Stimulated activated CD8-positive, alpha-beta memory T cell treated with anti-CD3 and anti-CD28 coated beads, Interleukin-15, amount 100 ng/mL, for 48 hours (primary cell): ENCODE measurements at places on chromosomes 1 and 21.
A peak's percentile ranks its signal among the peaks of the same experiment; 100 is the strongest.

- DNase-seq, result no peak
Measured at GRCh38 chr1:234820597-234820996, 210.6 kb upstream of the IRF2BP2 start.

DNA sequence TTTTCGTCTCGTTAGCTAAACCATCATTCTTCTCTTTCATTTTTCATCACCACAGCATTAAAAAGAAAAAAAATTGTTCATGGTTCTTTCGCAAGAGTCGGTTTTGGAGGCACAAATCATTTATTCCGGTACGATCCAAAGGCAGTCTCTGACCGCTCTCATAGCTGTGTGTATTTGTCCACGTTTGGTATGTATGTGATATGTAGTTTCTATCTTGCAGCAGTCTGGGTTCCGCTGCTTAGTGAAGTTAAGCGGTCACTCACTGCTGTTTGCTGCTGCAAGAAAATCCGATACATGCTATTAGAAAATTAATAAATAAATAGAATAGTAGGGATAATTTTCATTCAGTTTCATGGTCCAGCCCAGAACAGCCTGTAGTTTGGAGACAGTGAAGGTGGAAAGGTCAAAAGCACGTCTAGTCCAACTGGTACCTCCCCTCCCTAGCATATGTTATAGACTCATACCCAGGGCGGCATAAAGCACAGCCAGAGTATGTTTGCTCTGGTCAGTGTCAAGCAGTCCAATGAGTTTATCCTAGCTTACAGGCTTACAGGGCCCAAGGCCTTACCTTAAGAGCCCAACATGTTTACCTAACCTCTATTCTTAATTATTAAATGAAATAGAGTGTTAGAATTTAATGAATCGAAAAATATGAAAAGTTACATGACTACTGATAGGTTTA, 2.5 kb downstream of the FMN2 start:
- DNase-seq, result no peak

GRCh38 chr21:26709090-26709489, 136.0 kb upstream of the CYYR1 start:
- no peak for DNase-seq

DNA sequence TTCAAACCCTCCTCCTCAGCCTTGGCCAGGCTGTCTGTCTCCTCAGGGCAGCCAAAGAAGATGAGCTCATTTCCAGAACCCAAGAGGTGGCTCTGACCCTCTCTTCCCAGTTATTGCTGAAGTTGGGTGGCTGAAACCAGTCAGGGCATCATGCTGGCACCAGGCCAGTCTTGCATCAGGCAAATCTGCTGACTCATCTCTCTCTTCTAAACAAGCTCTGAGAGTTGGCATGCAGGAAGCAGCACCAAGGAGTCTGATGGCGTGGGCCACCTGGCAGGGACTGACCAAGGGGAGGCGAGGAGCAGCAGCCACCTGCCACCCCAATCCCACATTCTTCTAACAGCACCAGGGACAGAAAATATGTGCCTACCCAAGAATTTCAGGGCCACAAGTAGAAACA, 104.8 kb upstream of the ATP1A1 start:
- no peak for DNase-seq

DNA sequence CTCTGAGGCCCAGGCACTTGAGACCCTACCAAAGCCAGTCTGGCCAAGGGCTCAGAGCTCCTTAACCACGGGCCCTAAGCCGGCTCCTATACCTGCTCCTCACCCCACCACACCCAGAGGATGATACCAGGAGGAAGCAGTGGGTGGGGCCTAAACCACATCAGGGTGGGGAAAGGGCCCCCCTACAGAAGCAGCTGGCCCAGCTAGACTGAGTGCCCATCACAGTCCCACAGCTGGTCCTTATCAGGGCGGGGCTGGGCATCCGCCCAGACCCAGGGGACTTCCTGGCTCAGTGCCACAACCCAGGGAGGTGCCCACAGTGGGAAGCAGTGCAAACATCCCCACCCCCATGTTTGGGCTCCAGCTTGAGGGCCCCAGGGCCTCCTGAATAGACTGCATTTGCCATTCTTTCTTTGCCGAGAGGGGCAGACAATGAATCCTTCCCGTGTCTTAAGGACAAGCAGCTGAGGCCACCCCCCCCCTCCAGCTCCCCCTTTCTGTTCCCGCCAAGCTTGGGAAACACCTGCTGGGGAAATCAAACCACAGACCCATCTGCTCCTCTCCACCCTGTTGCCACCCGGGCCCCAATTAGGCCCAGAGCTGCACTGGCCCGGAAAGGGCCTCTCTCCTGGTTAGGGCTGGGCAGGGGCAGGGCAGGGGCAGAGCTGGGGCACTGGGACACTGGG, 6.2 kb downstream of the E2F2 start:
- no peak for DNase-seq

DNA sequence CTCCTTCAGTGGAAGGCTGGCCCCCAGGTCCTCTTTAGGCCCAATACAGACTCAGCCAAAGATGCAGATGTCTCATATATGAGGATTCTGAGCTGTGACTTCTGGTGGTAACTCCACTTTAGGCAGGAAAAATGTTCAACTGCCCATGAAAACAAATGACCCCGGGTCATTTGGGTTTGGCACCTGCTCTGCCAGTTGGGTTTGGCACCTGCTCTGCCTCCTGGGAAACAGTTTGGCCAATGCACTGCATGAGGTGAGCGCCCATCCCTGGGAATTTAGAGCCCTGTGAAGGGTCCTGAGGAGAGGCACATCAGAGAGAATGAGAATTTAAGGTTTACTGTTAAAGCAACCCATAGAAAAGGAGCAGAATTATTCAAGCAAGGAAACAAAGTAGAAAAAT, 45.3 kb downstream of the B3GALT5 start:
- no peak for DNase-seq

- DNase-seq, result no peak
Measured at GRCh38 chr1:169648709-169649108, 18.8 kb upstream of the SELP start.

- no peak for DNase-seq
Measured at GRCh38 chr1:86997538-86997937, 83.1 kb downstream of the HS2ST1 start.

GRCh38 chr1:79895573-79895972, 889.0 kb upstream of the ADGRL4 start:
- DNase-seq, result no peak

GRCh38 chr1:2840036-2840809, 38.7 kb upstream of the TTC34 start:
- peak; percentile 41 for DNase-seq

GRCh38 chr21:15206514-15206913, 141.7 kb upstream of the NRIP1 start:
- no peak for DNase-seq

DNA sequence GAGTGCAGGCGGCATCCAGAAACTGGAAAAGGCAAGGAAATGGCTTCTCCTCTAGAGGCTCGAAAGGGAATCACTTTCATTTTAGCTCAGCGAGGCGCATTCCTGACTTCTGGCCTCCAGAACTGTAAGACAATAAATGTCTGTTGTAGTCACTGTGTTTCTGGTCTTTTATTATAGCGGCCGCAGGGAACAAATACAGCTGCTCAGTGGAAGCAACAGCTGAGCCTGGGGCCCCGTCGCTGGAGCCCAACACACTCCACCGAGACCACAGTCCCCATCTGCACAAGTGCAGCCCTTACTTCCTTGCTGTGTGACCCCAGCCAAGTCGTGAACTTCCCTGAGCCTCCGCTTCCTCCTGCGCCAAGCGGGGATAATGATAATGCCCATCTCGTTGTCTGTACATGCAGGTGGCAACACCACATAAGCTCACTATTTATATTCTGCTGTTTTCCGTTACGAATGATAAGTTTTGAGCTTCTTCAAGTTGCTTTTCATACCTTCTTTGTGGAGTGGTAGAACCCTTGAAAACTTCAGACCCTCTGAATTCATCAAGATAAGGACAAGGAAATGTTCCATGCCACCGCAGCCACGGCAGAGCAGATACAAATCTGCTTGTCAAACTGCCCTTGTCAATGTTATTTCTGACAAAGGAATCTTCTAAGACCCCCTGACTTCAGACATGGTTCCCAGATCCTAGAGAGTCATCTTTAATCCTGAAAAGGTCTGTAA, 3.2 kb upstream of the LAPTM5 start:
- DNase-seq, result no peak

GRCh38 chr1:206495011-206495461, 12.3 kb upstream of the RASSF5 start:
- DNase-seq, result no peak

DNA sequence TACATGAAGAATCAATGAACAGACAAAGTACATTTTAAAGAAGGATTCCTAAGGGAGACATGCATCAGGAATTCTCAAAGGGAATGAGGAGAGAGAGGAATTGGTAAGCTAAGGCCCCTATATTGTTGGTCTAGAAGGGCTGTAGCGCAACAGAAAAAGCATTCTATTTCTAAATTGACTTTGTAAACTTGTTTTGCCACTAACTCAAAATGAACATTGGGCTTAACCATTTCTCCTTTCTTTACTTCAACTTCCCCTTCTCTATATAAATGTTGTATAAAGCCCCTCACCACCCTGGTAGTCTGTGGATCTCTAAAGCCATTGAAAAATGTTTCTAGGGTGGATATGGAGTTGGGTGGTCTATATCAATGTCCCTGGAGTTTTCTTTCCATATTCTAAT, 20.4 kb upstream of the OR6N2 start:
- DNase-seq, result no peak

- DNase-seq, result no peak
Measured at GRCh38 chr1:165738794-165739193, 29.9 kb downstream of the TMCO1 start.

DNA sequence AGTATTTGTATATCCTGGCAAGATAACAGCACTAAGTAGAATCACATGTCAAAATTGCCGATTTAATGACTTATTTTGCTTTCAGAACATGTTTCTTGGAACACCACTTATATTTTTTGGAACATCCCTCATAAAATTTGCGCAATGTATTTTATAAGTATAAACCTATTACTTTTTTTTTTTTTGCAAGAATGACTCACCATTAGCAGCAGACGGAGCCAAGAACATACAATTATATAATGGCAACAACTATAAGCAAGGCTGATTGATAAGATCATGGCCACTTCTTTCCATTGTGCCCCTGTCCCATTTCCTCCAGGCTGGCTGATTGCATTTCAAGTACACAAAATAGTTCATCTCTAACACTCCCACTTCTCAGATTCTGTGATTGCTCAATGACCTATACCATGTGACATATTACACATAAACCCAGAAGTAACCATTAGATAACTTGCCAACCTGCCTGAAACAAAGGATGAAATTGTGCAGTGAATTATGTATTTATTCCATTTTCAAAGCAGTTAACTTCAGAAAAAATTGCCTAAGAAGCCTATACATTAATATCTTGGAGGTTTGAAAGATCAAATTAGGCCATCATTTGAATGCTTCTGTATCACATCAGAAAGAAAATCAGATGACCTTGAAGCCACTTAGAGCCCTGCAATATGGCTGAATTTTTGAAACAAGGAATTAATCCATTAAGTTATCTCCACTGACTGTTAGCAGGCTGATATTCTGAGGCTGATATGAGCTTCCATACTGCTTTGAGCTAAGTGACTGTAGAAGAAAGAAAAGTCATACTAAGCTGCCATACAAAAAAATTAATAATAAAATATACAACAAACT, 77.8 kb upstream of the PRMT6 start:
- no peak for DNase-seq

DNA sequence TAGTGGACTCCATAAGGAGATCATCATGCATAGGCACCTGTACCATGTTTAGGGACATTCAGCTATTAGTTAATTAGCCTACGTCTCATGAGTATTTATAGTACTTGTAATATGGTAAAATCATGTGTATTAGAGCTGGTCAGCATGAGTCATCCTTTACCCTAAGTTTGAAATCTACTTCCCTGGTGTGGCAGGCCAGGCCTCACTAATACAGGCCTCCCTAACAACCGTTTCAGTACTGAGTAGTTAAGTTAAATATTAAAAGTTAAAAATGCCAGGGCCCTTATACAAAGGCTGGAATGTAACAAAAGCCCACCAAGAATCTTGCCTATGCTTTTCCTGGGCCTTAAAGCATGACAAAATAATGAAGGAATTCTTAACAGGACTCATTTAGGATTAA, 356.3 kb upstream of the DPYD start:
- DNase-seq, result no peak

DNA sequence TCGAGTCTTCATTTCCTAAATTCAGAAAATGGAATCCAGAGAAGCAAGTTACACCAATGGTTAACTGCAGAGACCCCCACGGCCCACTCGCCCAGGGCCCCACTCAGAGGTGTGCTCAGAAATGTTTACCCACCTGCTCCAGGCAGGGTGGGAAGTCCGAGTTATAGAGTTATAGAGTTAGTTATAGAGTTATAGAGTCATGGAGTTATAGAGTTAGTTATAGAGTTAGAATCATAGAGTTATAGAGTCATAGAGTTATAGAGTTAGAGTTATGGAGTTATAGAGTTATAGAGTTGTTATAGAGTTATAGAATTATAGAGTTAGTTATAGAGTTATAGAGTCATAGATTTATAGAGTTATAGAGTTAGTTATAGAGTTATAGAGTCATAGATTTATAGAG, 31.7 kb downstream of the UBASH3A start:
- no peak for DNase-seq

DNA sequence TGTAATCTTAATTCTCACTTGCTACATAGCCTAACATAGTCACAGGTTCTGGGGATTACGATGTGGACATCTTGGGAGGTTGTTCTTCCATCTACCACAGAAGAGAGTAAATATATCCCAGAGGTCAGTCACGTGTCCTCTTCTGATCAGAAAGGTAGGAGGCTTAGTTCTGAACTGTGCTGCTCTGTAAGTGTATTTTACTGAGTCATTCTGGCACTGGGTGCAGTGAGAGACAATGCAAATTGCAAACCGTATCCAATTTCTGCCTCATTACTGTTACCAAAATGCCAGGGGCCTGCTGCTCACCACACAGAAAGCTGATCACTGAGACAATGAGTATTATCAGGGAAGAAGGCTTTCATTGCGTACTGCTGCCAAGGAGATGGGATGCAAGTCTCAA, 104.0 kb downstream of the GABPA start:
- DNase-seq, result no peak

GRCh38 chr1:164801246-164801731, 242.3 kb downstream of the PBX1 start:
- no peak for DNase-seq

GRCh38 chr1:226666692-226667091, 72.4 kb downstream of the ITPKB start:
- DNase-seq, result no peak
